Fibroblast of skin of back (primary cell): ENCODE measurements at places on chromosomes 3 and 15.

DNA sequence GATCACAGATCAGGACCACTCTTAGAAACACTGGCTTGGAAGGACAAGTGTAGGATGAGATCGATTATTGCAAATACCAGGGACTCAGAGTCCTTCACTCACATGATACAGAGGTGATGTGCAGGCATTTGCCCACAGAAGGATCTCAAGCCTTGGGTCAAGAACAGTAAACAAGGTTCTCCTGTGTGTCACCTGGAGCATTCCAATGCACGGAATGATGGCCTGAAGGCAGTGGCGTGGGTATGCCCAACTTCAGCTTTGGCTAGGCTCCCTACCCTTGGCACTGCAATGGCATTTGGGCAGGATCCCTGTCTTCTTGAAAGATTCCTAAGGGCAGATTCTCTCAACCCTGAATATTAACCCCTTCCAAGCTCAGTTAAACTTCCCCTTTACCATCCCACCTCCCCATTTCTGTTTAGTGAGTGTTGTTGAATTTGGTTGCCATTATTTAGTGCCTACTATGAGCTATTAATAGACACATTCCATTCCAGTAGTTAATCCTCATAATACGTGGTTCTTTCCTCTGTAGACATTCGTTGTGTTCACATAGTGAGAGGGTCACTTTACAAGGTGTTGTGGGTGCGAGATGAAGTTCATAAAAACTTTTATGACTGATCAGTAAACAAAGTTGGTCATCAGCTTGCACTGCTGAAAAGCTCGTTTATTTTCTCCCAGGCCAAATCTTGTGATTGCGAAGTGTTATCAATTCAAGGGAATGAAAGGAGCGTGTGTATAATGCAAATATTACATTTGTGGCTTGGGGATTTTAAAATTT, 1.1 kb upstream of the LZTFL1 start:
- DNase-seq: no peak

DNA sequence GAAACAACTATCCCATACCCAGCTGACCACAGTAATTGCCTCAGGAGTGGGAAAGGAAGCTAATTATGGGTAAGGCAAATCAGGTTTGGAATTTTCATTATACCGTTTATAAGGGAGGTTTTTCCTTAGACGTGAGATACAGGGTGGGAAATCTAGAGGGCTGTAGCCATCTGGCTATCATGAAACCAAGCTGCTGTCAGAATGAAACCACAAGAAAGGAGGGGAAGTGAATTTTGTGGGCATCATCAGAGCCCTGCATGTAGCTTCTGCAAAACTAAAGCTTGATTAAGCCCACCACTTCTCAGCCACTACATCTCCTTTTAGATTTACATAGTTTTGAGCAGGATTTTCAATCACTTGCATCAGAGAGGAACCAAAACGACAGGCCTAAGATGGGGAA, 893.5 kb downstream of the TUSC7 start:
- DNase-seq: no peak

GRCh38 chr3:56911363-56911762, 109.6 kb upstream of the ARHGEF3 start:
- DNase-seq: no peak

- DNase-seq: no peak
These were observed 220.7 kb upstream of the CADM2 start for GRCh38 chr3:84738086-84738485.

DNA sequence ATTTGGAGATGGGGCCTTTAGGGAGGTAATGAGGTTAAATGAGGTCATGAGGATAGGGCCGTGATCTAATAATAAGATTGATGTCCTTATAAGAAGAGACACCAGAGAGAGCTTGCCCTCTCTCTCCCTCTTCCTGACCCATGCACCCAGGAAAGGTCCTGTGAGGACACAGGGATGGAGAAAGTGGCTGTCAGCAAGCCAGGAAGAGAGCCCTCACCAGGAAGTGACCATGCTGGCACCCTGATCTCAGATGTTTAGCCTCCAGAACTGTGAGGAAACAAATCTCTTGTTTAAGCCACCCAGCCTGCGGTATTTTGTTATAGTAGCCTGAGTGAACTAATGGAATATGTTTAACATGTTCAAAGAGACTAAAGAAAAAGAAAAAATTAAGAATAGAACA, 15.3 kb upstream of the GNB5 start:
- no peak for DNase-seq

- no peak for DNase-seq
These were observed 259.3 kb downstream of the ZBTB20 start for GRCh38 chr3:114887806-114888205.

GRCh38 chr15:62850318-62850717, 192.2 kb upstream of the TPM1 start:
- DNase-seq: no peak

DNA sequence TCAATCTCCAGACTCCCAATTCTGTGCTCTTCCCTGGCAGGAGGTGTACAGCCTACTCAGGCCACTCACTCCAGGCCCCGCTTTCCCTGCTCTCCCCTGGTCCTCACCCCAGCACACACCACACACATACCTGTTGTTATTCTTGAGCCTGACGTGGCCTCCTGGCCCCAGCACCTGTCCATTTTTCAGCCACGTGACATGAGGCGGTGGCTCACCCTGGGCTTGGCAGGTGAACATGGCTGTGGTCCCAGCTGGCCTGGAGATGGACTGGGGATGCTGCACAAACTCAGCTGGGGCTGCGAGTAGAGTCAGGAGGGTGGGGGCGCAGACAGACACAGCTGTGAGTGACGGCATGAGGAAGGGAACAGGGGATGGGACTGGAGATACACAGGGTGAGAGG, 27.3 kb downstream of the RNU5B-1 start:
- DNase-seq: no peak

DNA sequence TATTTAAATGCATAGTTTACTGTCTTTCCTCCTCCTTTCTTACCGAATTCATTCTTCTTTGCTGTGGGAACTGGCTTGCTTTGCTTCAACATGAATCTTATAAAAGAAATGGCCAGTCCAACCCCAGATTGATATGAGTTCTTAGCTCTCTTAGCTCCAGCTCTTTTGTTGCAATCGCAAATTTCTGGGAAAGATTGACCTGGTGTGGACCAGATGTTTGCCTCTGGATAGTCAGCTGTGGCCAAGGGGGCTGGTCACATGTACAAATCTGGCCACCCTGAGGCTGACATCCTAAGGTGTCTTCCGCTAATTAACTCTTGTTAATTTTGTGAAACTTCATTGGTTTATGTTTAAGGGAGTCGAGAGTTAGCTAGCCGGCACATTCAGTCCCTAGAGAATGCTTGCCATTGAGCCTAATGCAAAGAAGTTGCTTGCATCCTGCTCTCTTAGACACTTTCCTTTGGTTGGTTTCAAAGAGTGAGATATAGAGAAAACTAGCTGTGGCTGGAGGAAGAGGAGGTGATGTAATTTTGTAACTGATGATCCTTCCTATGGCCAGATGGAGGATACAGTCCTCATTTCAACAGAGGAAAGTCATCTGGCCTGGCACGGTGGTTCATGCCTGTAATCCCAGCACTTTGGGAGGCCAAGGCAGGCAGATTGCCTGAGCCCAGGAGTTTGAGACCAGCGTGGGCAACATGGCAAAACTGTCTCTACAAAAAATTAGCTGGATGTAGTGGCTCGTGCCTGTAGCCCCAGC, 162.4 kb downstream of the ADAMTSL3 start:
- DNase-seq: no peak

- DNase-seq: peak; percentile 17
These were observed 13.9 kb downstream of the ICE2 start for GRCh38 chr15:60464836-60465630.

DNA sequence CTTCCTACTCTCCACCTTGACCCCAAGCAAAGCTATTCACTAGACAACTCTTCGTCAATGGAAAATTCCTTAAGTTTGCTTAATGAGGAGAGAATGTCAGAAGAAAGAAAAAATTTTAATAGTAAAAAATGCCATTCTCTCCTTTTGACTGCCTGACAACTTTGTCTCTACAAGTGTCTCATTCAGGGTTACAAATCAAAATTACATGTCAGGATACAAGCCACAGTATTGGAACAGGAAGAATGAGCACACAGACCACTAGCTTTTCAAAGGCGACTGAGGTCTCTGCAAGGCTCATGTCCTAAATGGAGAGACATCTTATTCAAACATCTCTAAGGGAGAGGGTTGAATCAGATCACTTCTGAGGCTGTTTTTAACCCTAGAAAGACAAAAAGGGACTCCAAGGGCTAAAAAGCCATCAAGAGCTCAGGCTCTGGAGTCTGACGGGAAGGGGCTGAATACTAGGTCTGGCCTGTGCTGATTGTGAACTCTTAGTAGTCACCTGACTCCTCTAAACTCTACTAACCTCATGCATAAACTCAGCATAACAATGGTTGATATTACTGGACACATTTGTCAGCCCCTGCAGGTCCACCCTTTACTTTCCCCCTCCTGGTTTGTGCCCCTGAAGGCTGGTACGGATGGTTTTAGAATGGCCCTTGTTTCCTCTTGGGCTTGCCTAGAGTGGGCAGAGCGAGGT, 12.8 kb upstream of the MEIS2 start:
- DNase-seq: no peak

GRCh38 chr3:79002465-79003372, 765.1 kb downstream of the ROBO1 start:
- no peak for DNase-seq

DNA sequence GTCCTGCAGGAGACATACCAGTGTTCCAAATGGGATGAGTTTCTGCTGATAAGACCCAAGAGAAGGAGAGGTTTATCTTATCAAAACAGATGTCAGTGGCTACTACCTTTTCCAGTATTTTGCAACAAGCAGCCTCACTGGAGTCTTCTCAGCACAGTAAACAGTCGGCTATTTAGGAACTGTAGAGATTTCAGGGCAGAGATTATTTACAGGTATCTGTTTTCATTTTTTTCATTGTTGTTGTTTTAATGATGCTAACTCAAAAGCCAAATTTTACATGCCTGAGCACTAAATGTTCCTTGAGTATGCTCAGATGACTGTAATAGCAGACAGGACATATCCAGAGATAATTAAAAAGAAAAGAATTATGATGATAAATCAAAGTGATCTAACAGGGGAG, 252.1 kb downstream of the EPHA6 start:
- DNase-seq: no peak

DNA sequence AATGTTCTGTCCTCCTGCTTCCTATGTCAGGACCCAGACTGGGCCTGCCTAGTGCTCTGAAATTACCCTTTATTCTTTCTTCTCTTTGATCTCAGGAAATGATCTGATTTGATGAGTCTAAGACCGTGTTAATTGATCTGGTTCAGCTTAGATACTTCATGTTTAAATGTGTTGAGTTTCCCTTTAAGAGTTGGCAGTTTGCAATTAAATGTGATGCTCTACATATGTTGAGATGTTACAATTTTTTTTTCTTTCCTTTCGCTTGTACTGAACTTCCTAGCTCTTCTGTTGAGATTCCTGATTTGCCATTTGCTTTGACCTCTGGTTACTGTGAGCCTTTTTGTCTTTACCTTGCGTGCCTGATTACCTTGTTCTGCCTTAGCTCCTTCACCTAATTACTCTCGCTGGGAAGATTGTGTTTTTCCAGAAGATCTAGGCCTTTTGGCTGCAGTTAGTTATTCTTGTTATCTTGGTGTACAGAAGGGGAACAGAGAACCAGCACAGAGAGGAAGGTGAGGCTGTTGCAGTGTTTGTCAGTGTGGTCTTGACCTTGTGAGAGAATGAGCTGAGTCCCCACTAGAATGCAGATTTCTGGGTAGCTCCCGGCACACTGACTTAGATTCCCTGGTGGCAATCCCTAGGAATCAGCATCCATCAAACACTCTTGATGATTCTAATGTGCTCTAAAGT, 203.6 kb downstream of the EDEM1 start:
- DNase-seq: no peak

DNA sequence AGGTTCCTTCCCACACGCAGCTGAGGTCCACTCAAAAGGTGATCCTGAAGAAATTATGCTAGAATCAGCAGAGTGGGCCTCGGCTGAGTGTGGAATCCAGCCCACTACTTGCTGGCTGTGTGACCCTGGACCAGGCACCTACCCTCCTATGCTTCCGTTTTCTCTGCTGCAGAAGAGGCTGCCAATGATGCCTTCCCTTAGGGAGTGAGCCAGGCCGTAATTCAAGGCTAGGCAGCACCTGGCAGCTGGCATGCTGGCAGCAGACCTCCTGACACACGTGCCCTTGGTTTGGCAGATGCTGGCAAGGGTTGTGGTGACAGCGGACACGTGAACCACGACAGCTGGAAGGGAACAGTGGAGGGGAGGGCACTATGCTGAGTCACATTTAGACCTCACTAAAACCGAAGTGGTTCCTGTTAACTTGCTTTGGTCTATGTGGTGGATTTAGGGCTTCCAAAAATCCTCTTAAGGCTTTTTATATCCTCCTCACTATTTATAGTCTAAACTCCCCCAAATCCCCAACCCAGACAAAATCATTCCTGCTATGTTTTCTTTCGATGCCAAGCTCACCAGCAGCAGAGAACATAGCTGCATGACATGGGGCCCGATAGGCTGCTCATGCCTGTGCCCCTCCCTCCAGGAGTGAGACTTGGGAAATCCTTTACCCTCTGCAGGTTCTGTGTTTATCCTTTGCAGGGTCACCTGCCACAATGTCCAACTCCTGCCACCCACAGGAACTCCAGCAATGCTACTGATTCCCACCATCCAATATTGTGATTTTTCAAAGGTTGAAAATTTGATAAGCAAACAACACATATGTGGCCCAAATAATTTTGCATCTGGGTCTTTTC, 10.6 kb upstream of the PCSK6 start:
- DNase-seq: no peak
